Stimulated activated CD4-positive, alpha-beta T cell treated with anti-CD3 and anti-CD28 coated beads, Interleukin-2, amount 100 ng/mL, for 48 hours (primary cell): ENCODE measurements at places on chromosomes 1 and 21.
A peak's percentile ranks its signal among the peaks of the same experiment; 100 is the strongest.

- no peak for DNase-seq
These were observed 14.3 kb upstream of the EDN2 start for GRCh38 chr1:41498804-41499203.

DNA sequence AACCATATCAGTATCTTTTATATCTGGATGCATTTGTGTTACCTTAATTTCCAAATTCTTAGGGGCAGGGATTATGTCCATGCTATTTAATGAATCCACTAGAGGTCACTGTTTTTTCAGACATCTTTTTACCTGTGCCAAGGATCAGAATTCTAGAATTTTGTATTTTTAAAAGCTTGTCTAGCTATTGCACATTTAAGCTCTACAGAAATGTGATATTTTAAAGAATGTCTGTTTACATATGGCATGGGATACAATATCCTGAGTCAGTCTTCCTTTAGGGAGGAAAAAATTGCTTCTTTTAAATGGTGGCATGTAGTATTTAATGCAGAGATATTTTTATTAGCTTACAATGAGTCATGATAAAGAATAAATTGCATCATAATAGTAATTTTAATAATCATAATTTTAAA lies 11.3 kb downstream of the RPAP2 start:
- no peak for DNase-seq

DNA sequence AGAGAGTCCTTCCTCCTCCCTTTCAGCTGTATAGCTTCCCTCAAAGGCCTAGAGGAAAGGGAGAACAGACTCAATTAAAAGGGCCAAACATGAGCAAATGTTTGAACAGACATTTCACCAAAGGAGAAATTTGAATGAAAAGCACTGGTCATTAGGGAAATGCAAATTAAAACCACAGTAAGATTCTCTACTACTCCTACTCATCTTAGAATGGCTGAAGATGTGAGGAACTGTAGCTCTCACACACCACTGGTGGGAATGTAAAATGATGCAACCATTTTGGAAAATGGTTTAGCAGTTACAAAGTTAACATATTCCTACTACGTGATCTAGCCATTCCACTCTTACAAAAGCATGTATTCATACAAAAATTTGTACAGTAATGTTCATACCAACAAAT lies 253.0 kb upstream of the HOOK1 start:
- no peak for DNase-seq

- DNase-seq = no peak
These were observed 4.8 kb downstream of the DHRS3 start for GRCh38 chr1:12613180-12613579.

- DNase-seq = no peak
These were observed 55.5 kb downstream of the CAPN8 start for GRCh38 chr1:223609977-223610376.

GRCh38 chr1:112717263-112717873 lies 2.2 kb upstream of the PPM1J start:
- no peak for DNase-seq

- DNase-seq = no peak
These were observed 88.1 kb downstream of the SLC45A1 start for GRCh38 chr1:8406011-8406410.

DNA sequence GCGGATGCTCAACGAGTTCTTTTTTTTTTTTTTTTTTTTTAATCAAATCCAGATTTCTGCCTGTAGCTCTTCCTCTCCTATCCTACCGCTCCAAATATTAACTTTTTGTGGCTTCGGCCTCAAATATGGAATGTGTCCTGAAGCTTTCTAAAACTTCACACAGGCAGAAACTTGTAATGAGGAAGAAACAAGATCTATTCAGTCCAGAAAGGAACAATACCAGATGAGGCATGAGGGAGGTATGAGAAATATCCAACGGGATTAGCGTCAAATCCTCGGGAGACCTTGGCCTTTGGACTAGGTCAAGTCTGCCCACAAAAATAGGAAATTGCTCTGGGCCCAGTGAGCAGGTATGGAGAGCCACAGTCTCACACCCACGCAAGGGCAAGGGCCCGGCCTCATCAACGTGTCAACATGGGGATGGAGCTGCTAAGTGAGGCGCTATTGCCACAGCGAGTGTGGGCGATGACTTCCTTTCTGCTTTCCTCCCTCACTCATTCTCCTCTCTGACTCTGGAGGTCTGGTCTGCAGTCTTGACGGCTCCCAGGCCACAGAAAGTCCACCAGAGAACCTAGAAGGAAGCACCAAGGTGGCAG lies 66.6 kb downstream of the BCAR3 start:
- peak; percentile 52 for DNase-seq

DNA sequence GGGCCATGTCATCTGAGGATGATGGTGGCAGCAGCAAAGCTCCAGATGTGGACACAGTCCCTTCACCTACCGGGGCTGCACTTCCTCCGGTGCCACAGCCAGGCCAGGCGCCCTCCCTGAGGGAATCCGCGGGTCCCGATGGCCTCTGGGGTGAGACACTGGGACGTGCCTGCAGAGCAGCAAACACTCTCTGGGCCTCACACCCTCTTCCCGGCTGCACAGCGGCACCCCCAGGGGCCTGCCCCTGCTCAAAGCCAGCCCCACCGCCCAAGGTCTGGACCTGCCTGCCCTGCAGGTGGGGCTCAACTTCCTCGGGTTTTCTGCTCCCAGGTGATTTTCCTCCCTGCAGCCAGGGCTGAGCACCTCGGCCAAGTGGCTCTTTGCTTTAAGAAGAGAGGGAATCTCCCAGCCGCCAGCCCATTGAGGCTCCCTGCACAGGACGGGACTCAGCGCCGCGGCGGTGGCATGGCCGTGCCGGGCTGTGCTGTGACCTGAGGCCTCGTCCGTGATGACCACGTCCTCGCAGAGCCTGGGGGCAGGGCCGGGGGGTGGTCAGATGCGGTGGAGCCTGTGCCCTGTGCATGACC lies 21.3 kb upstream of the COL18A1 start:
- DNase-seq = no peak
